IPS-NIHi11 (cell line): ENCODE measurements at places on chromosomes 5 and 9.

GRCh38 chr9:95667789-95668188 lies 151.0 kb upstream of the PTCH1 start:
- DNase-seq: no peak

GRCh38 chr5:58998544-58998943 lies 415.7 kb downstream of the RAB3C start:
- DNase-seq: no peak

GRCh38 chr9:2420543-2420942 lies 201.0 kb upstream of the VLDLR start:
- no peak for DNase-seq

DNA sequence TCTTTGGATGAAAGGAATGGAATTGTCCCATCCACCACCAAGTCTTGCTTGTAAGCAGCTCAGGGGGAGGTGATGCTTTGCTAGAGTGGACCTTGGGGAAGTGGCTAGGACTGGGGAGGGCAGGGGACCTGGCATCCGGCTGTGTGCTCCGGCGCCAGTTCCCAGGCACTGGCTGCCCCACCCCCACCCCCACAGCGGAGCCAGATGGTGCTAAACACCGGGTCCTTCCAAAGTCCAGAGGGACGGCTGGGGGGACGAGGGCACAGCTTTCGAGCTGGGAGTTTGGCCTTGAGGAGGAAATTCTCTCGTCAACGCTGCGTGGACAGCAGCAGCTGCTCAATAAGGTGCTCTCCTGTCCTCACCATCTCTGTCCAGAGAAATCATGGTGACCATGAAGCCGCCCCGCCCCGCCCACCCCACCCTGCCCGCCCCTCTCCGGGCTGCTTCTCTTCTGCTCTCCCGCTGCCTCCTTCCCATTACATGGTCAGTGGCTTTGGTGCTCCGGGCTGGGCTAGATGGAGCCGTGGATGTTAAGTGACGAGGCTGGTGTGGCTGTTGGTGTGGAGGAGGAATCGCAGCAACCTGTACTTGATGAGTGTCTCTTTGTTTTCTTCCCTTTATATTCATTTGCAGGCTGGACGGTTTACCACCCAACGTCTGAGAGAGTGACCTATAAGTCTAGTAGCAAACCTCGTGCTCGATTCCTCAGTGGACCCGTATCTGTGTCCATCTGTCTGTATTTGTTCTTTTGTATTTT lies 115.7 kb downstream of the WNK2 start:
- DNase-seq: peak; percentile 20

DNA sequence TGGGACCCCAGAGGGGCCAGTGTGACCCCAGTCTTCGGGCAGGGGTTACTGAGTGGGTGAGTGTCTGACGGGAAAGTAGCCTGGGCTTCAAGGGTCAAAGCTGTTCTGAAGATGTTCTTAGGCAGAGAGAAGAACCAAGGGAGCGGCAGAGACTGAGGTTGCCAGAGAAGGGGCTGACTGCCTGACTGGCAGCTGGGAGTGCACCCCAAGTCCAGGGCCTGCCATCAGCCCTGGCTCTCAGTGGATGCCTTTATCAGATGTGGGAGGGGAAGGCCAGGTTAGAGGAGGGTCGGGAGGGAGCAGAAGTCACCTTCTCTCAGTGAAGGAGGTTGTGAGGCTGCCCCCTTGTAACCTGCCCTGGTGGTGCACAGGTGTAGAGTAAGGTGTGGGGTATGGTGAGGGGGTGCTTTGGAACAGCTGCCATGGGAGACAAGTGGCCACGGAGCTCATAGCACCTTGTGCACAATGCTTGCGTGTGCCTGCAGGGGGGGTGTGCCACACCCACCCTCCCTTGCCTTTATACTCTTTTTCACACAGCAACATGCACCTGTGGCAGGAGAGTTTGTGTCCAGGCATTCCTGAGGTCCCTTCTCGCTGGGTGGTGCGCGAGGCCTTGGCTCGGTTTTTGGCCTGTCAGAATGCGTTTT lies 18.9 kb downstream of the RALGPS1 start:
- no peak for DNase-seq

DNA sequence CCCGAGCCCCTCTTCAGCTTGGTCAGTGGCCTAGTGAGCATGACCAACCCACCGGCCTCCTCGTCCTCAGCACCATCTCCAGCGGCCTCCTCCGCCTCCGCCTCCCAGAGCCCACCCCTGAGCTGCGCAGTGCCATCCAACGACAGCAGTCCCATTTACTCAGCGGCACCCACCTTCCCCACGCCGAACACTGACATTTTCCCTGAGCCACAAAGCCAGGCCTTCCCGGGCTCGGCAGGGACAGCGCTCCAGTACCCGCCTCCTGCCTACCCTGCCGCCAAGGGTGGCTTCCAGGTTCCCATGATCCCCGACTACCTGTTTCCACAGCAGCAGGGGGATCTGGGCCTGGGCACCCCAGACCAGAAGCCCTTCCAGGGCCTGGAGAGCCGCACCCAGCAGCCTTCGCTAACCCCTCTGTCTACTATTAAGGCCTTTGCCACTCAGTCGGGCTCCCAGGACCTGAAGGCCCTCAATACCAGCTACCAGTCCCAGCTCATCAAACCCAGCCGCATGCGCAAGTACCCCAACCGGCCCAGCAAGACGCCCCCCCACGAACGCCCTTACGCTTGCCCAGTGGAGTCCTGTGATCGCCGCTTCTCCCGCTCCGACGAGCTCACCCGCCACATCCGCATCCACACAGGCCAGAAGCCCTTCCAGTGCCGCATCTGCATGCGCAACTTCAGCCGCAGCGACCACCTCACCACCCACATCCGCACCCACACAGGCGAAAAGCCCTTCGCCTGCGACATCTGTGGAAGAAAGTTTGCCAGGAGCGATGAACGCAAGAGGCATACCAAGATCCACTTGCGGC lies 1.8 kb downstream of the EGR1 start:
- no peak for DNase-seq

DNA sequence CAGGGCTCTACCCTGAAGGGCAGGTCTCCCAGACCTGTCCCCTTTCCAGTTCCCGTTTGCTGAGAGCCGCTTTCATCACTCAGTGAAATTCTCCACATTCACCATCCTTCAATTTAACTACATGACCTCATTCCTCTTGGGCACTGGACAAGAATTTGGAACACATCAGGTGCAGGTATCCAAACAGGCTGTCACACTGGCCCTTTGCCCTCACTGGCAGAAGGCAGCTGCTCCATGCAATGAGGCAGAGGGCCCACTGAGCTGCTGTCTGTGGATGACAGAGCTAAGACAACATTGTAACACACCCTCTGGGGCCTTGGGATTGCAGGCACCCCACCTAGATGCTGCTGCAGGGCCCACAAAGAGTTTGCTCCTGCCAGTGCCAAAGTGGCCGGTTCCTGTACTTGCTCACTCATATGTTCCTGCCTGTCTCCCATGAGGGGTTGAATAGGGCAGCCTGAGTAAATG lies 55.1 kb downstream of the ACTL7B start:
- no peak for DNase-seq

- DNase-seq: peak; percentile 55
These were observed 727 bp downstream of the TRIM7 start for GRCh38 chr5:181204113-181204825.

DNA sequence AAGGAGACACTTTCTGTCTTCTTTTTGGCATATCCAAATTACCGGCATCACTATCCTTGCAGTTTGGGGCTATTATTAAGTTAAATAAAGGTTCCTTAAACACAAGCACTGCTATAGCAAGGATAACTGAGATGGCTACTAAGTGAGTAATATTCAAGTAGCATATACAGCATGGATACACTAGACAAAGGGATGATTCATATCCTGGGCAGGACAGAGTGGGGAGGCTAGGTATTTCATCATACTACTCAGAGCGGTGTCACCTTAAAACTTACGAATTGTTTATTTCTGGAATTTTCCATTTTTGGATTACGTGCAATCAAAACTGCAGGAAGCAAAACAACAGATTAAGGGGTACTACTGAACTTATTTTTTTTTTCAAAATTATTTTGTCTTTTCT lies 54.1 kb downstream of the FER start:
- DNase-seq: no peak

DNA sequence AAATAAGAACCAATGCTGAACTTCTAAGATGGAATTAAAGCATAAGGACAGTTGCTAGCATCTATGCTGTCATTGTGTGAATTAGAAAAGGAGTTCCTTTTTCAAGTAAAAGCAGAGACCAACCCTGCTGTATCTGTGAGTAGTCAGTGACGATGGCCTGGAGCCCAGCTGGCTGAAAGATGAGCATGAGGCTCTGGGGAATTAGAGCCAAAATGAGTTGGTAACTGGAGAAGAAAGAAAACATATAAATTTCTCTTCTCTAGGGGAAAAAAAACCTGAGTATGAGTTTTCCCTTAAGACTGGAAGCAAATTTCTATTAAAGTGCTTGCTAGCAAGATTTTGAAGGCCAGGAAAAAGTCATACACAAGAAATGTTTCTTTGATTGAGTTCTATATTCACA lies 1.6 kb upstream of the SPZ1 start:
- DNase-seq: no peak

GRCh38 chr9:4750023-4750673 lies 9.1 kb upstream of the AK3 start:
- DNase-seq: peak; percentile 33

GRCh38 chr9:77028478-77028877 lies 9.0 kb downstream of the FOXB2 start:
- DNase-seq: no peak

GRCh38 chr5:119059740-119060255 lies 11.1 kb upstream of the DMXL1 start:
- no peak for DNase-seq

DNA sequence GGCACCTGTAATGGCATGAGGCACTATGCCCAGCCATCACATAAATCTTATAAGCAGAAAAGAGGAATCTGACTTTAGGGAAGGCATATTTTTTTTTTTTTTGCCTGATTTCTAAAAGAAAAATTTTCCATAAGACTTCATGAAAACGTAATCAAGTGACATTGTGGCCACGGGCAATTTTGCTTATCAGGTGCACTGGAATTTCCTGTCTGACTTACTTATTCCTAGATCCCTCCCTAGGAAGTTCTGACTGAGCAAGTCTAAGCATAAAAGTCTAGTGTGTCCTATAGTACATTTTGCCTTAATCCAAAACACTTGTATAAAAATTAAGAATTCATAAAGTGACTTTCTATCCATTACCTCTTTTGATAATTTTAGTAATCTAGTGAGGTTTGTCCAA lies 12.5 kb downstream of the C5orf46 start:
- DNase-seq: no peak

DNA sequence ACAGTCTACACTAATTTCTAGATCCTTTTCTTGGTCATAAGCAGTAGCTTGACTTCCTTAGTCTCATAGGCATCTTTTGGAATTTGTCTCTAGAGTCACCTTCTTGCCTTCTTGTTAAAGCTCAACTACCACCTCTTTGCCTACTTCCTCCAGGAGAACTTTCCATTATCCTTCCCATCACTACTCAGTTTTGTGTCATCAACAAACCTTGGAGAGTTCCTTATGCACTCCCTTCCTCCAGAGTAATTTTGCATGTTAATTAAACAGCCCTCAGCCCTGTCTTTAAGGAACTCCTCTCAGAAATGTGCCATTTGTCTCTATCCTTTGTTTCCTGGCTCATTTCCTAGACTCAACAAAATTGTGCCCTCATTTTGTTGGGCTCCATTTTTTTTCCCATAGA lies 4.2 kb upstream of the EPB41L4B start:
- DNase-seq: no peak

- no peak for DNase-seq
These were observed 13.5 kb upstream of the MELK start for GRCh38 chr9:36559036-36559695.

DNA sequence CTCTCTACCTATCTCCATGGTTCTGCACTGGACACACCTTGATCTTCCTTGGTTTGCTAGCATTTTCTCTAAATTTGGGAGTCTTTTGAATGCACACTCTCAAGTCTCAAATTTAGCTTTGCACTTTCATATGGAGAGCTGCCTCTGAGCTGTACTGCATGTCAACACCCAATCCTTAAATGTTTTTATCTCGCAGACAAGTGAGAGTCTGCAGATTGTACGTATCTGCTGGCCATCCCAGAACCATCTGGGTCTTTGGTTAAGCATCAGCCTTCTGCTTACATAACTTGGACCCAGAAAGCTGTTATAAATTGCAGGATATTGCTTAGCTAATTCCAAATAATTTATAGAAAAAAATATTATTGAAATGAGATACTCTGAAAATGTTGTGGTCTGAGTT lies 111.4 kb upstream of the GRAMD2B start:
- no peak for DNase-seq

DNA sequence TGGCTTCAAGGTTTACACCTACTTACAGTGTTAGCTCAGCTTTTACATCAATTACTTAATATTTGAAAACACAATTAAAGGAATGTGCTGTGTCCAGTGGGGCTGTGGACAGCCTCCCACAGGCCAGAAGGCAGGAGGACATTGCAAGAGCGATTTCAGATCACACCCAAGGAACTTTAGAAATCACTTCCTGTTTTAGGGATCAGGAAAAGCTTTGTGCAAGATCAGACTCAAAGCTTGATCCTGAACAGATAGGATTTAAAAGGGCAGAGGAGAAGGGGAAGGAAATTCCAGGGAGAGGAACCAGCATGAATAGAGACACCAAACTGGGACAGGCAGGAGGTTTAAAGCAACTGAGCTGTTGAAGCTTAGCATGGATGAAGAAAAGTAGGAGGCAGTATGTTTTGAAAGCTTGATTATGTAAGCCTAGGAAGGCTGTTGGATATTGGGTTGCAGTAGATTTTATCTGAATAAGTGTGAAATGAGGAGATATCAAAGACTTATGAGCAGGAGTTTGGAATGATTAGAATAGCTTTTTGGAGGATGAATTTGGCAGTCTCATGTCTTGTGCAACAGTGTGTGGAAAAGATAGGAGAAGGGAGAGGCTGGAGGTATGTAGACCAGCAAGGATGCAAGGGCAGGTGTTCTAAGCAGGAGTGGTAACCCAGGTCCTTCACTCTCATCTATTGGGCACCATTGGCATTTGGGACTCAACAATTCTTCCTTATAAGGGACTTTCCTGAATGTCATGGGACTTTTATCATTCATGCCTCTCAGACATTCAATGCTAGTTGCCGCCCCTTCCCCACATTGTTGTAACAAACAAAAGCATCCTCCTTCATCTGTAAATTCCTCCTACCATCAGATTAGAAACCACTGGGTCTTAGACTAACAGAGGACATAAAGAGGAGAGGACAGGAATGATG lies 123.5 kb downstream of the TARS1 start:
- peak; percentile 57 for DNase-seq

GRCh38 chr9:113237026-113237425 lies 15.7 kb downstream of the SLC31A1 start:
- DNase-seq: no peak
